ENCODE measurements at places on chromosomes 6 and 20.

DNA sequence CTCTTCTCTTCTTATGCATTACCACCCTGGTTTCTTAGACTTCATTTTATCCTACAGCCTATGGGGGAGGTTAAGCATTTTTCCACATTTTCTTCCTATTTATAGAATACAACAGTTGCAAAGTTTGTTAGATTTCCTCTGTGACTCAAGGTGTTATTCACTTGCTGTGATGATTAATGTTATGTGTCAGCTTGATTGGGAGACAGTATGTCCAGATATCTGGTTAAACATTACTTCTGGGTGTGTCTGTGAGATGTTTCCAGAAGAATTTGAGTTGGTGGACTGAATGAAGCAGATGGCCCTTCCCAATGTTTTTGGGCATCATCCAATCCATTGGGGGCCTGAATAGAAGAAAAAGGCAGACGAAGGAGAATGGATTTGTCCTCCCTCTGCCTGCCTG is 131.3 kb downstream of the C6orf118 start:
- DNase-seq: no peak

GRCh38 chr6:46191961-46192360 is 21.2 kb upstream of the ENPP5 start:
- no peak for DNase-seq

DNA sequence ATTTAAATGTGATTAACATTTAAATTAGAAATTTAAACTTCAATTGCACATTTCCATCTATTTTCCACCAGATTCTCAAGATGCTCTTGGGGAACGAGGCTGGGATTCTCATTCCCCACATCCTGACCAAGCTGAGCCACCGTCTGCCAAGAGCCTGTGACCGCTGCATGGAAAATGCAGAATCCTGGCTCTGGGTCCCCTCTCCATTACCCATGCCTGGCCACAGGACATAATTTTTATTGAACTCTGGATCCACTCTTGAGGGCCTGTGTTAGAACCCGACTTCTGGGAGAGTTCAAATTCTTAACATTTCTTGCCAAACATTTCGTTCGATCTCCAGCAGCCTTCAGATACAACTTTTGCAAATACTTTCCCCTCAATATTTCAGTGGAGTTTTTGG is 201.6 kb upstream of the SNX9 start:
- DNase-seq: no peak

- no peak for DNase-seq
Measured at GRCh38 chr6:37482606-37483251, 17.0 kb downstream of the CCDC167 start.

GRCh38 chr6:111667931-111668330 is 62.3 kb upstream of the TRAF3IP2 start:
- DNase-seq: no peak

DNA sequence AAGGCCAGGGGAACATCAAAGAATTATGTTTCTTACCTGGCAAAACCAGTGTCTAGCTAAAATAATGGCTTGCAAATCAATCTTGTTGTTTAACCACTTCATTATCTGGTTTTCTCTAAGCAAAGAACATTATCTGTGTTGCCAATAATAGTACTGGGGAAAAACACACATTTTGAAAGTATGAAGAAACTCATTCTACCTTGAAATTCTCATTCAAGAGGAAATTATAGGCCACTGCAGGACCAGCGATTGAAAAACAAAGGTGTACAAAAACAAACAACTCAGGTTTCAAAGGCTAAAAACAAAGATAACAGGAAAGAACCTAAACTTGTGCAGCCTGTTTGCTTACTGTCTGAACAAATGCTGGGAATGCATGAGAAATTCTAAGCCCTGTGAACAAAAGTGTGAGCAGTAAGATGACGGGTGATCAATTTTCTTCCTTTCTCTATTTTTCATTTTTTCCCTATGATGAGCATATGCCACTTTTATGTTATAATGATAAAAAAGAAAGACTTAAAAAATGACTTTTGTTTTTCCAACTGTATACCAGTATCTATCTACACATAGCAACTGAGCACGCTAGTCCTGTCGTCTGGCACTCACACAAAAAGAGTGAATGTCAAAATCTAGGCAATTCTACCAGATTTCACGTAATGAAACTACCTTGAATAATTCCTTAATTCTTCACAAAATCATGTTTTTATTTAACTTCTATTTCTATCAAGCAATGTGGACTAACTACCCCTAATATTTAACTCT is 117.9 kb downstream of the SGK1 start:
- no peak for DNase-seq

- no peak for DNase-seq
Measured at GRCh38 chr20:19901226-19901625, 115.9 kb upstream of the NAA20 start.

DNA sequence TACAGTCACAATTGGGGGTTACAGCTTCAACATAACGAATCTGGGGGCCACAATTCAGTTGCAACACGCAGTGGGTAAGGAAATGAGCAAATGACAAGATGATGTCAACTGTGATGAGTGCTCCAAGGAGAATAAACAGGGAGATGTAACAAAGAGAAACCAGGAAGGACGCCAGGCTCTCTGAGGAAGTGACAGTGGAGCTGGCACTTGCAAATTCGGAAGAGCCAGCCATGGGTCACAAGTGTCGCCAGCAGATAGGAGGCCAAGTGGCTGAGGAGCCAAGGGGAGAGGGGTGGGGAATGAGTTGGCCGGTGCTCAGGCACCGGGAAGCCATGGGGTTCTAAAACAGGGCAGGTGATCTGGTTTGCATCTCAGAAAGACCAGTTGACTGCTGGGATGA is 136.4 kb downstream of the EYA2 start:
- DNase-seq: no peak

DNA sequence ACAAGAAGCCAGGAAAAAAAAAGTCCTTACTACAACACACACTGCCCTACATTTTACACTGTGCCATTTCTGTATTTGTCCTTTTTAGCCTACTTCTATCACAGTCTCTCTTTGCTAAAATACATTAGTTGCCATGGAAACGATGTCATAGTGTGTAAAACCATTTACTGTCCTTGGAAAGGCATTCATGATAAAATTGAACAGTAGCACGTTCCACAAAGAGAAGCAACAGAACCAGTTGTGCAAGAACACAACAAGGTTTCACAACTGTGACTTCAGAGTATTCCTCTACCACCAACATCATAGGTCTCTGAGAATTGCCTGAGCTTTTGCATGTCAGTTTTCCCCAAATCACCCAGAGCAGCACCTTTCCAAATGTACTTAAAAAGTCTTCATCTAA is 20.5 kb downstream of the FYN start:
- DNase-seq: no peak

All from stimulated activated CD4-positive, alpha-beta T cell treated with anti-CD3 and anti-CD28 coated beads, Interleukin-4, amount 100 ng/mL, for 48 hours (primary cell).